Stimulated activated CD8-positive, alpha-beta memory T cell treated with anti-CD3 and anti-CD28 coated beads, Interleukin-15, amount 100 ng/mL, for 1 hour (primary cell): ENCODE measurements at places on chromosomes 3 and 15.

DNA sequence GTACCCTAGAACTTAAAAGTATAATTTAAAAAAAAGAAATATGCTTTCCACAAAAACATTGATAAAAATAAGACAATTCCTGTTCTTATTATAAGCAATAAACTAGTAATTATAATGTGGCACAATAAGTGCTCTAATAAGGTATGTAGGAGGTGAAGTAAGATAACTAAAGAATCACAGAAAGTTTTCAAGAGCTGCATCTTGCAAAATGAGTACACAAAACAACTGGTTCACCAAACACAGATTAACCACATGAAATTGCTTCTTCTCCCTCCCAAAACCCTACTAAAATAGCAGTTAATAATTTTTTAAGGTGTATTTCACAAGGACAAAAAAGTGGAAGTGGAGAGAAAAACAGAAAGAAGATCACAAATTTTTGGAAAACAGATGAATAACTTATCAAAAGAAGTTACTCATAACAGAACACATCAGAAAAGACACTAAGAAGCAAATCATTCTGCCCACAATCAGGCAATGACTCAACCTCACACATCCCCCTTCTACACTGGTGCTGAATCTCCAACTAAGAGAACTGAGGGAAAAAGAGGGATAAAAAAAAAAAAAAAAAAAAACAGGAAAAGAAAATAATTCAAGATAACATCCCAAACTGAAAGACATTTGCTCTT lies 64.2 kb downstream of the TBC1D5 start:
- no peak for DNase-seq

GRCh38 chr3:171458071-171458863 lies 1.9 kb downstream of the TNIK start:
- DNase-seq: no peak

- DNase-seq: no peak
Measured at GRCh38 chr3:146781606-146782005, 176.5 kb upstream of the PLSCR5 start.

DNA sequence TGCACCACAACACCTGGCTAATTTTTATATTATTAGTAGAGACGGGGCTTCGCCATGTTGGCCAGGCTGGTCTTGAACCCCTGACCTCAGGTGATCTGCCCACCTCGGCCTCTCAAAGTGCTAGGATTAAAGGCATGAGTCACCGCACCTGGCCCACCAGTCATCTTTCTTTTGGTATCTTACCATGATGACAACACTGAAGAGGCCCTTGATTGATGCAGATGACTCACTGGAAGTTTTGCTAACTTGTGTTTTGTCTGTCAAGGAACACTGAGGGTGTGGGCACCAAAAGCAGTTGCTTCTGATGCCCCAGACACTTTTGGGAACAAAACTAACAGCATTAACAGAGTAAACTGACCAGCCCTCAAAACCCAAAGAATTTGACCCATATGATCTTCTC lies 88.3 kb downstream of the MYO5A start:
- DNase-seq: no peak

GRCh38 chr3:17938313-17938712 lies 195.9 kb upstream of the TBC1D5 start:
- no peak for DNase-seq

DNA sequence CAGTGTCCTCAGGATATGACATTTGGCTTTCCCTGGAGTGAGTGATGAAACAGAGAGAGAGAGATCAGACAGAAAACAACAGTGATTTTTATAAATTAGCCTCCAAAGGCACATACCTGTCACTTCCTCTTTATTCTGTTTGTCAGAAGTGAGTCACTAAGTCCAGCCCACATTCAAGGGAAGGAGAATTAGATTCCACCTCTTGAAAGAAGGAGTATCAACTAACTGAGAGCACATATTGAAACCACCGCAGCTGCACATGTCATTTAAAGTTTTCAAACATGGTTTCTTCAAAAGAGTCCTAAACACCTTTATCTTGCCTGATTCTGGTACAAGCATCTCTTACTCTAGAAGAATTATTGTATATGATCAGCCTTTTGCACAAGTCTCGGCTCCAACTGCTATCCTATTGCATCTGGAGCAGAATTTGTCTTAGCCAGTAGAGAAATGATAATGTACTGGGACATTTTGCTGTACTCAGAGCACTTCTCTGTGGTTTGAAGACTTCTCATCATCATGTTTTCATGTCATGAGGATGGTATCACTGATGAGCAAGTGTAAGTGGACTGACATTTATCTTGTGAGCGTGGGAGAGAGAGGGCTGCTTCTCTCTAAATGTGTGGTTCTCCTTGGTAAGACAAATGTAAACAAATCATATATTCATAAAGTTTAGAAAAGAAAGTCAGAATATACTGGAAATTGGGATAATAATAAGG lies 338.9 kb upstream of the CFAP20DC start:
- no peak for DNase-seq

DNA sequence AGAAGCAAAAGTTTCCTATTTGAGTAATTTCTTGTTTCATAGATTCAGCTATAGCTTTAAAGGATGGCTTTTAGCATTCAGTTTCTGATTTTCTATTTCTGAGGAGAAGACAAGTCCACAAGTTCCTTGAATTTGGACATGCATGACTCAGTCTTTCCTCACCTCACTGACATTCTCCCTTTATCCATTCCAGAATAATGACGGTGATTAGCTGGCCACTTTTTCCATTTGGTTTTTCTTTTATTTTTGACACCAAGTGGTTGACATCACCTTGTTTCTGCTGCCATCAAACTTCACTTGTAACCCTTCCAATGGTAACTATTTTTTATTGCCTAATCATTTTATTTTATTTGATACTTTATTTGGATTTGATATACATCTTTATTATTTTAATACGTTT lies 404.4 kb upstream of the KCNMB2 start:
- no peak for DNase-seq

- DNase-seq: no peak
Measured at GRCh38 chr15:42712584-42712983, 24.3 kb downstream of the CDAN1 start.

GRCh38 chr15:28013480-28013879 lies 85.6 kb downstream of the OCA2 start:
- no peak for DNase-seq

- no peak for DNase-seq
Measured at GRCh38 chr3:41129731-41130130, 69.6 kb upstream of the CTNNB1 start.

DNA sequence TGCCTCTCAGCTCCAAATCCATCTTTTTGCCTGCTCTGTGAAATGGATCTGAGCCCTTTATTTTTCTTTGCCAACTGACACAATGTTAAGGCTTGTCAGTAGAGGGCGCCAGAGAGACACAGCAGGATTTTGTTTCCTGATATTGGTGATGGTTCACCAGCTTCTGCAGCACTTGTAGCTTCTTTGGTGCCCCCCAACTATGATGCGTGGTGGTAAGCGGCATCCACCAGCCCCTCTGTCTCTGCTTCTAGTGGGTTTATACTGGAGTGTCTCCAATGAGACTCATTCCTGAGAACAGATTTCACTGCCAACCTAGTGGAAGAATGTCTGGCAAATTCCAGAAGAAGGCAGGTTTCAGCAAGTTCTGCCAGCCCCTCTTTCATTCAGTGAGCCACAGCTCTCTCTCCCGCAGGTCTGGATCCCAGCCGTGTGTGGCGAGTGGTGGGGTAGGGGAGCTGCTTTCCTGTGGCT lies 471.9 kb upstream of the FRG2C start:
- peak; percentile 32 for DNase-seq

GRCh38 chr3:170953229-170953628 lies 44.8 kb upstream of the EIF5A2 start:
- DNase-seq: no peak

GRCh38 chr3:120160050-120160449 lies 65.8 kb upstream of the GSK3B start:
- DNase-seq: no peak

- DNase-seq: no peak
Measured at GRCh38 chr15:36079021-36079420, 500.4 kb upstream of the CDIN1 start.

GRCh38 chr15:63188926-63189871 lies at the start of gene RAB8B:
RAB8B (plus strand) TSS chr15:63189606; CDS start chr15:63189625, 19 bp downstream.
- DNase-seq: peak; percentile 99

DNA sequence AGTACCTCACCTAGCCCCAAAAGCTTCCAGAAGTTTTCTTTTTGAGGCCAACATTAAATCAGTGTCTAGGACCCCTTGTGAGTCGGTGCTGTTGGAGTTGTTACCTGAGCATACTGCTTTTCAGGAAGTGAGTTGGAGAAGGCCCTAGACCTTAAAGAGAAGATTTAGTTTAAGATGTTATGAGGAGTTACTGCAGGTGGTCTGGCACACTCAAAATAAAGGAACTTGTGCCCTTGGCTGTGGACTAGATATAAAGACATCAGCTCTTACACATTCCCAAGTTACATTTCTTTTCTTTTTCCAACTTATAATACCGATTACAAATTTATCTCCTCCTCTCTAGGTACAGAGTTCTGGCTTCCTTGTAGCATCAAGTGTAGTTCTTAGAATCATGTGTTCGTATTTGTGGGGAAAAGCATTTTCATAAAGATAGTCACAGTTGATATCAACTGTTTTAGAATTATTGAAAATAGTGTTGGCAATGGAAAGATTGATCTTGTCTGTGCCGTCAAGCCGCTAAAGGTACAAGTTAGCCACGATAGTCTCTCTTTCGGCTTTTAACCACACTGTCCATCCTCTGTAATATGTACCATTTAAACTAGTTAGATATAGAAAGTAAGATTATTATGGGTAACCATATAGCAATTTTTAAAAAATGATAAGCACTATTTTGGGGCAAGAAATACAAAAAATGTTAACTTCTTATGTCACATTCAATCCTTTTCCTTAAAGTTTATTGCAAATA lies 8.6 kb downstream of the ZIC1 start:
- DNase-seq: no peak

DNA sequence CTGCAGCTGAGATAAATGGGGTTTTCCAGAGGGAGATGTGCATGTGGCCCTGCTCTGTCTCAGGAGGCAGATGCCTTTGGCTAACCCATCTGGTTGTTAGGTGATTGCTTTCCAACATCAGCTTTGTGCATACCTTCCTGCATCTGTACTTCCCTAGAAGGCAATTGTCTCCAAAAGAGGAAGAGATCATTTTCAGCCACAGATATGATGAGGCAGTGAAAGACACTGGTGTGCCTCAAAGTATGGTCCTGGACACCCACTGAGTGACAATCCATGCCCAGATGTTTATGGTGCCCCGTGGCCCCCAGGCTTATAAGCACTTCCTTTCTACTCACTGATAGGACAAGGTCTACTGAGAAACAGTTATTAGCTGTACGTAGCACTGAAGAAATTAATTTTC lies 117.5 kb upstream of the NR2F2 start:
- DNase-seq: no peak

DNA sequence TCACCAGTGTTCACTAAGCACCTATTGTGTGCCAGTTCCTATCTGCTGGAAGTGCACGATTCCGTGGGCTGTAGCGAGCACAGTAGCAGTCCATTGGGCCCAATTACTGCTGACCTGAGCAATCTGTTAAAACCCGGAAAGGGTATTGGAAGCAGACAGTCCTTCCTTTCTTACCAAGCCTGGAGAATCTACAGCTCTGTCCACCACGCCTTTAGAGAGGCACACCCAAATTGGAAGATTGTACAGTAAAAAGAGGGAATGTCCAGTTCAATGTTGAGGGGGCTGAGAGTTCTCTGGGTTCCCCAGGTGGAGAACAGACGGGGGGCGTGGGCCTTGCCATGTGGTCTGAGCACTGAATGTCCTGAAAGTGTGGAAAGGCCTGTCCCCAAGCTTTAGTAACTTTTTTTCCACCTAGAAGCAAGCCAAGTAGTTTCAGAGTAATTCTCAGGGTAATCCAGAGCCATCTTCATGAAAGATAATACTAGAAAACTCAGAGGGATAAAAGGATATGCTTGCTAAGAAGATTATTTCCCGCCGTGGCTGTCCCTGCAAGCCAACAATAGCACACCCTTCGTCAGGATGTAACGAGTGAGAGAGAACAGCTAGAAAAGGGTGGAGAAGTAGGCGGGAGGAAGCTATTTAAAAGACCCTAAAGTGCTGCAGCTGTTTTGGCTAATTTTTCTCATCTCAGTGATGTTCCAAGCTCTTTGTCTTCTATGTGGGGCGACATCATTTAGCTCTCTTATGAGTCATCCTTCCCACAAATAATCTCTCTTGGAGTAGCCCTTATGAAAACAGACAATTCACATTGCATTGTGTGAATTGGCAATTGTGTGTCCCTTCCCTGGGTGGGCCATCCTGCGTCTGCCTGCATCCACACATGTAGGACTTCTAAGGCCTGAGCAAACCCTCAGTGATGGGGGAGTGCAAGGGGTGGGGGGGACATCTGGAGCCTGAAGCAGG lies 181.0 kb downstream of the ATG7 start:
- no peak for DNase-seq

DNA sequence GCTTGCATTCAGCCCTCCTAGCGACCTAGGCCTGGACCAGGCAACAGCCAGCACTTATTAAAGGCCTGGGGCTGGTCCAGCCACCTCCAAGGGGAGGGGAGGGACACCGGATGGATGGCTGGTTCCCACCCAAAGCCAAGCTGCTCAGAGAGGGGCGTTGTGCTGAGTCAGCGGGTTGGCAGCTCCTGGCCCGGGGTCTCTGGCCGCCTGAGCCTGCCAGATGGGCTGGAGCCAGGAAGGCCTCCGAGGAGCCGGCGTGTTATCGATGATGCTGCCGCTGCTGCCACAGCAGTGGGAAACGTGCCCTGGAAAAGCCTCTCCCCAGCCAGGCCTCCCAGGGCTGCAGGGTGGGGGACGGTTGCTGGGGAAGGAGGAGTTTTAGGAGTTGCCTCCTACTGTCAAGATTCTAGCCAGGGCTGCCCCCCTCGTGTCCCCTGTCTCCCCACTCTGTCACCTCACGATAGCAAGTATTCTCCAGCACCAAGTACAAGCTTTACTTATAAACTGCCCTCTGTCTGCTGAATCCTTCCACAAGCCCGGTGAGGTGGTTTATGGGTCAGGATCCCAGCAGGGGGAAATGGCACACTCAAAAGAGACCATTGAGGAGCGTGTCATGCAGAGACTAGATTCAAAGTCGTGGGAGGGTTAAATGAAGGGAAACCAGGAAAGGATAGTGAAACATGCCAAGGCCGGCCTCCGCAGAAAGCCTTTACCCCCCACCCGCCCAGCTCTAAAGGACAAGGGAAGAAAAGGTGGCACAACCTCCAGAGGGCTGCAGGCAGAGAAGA lies 43.2 kb upstream of the TSEN2 start:
- no peak for DNase-seq

DNA sequence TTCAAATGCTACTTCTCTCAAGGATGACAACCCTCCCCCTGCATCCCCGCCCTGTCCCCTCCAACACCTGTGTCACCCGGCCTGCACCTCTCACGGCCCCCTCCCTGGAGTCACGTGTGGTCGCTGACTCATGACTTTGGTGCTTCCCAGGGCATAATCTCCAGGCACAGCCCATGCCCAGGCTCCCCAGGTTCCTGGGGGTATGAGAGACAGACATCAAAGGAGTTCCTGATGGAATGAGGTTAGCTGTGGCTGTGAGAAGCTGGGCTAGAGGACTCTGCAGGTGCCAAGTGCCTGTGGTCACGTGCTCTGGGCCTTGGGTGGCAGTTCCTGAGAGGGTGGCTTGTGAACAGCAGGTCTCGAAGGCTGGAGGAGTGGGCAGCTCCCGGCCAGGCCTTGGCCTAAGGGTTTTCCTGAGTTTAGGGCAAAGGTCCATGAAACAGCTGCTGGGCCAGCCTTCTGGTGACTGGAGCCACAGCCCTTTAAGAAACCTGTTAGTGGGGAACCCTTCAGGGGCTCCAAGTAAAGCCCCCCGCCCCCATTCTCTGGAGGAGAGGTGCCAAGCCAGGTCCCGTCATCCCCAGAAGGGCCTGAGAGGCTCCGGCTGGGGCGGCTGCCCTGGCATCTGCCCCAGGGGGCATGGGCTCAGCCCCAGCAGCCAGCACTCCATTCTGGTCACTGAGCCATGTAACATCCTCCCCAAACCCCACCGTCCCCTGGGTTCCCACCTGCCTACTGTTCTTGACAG lies 230.0 kb downstream of the XXYLT1 start:
- DNase-seq: no peak
